ENCODE measurements at places on chromosomes 6 and 20. TPM values are rescaled to one million over a fixed set of nuclear protein-coding genes. Genes with fewer than 3 reads are reported as not detected.

Gene BPIFB4
- not detected for polyA plus RNA-seq

Gene RIMS4
- not detected for polyA plus RNA-seq

Gene UBE2C
- 27.8 TPM for polyA plus RNA-seq

Gene CNKSR3
- 10.1 TPM for polyA plus RNA-seq

Gene BANF2
- polyA plus RNA-seq: not detected

Gene BTNL2
- polyA plus RNA-seq: not detected

DNA sequence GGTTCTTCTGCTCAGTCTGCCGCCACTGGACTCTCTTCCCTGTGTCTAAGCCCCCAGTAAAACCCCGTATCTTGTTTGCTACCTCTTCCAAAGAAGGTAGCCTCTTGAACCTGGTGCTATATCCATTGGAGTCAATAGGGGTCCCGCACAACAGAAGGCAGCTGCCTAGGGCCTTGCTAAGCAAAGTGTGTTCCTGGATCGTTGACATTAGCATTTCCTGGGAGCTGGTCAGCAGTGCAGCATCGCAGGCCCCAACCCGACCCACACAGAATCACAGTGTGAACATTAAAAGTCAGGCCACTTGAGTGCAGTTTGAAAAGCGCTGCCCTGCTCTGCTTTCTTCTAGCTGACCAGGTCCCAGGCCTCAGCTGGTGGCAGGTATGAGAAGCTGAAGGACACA is 2.9 kb downstream of the ADA start:
- DNase-seq: no peak

- no peak for DNase-seq
Measured at GRCh38 chr20:62711703-62712101, 3.1 kb downstream of the NTSR1 start.

GRCh38 chr6:37624606-37625574 is 72.8 kb downstream of the MDGA1 start:
- DNase-seq: no peak

DNA sequence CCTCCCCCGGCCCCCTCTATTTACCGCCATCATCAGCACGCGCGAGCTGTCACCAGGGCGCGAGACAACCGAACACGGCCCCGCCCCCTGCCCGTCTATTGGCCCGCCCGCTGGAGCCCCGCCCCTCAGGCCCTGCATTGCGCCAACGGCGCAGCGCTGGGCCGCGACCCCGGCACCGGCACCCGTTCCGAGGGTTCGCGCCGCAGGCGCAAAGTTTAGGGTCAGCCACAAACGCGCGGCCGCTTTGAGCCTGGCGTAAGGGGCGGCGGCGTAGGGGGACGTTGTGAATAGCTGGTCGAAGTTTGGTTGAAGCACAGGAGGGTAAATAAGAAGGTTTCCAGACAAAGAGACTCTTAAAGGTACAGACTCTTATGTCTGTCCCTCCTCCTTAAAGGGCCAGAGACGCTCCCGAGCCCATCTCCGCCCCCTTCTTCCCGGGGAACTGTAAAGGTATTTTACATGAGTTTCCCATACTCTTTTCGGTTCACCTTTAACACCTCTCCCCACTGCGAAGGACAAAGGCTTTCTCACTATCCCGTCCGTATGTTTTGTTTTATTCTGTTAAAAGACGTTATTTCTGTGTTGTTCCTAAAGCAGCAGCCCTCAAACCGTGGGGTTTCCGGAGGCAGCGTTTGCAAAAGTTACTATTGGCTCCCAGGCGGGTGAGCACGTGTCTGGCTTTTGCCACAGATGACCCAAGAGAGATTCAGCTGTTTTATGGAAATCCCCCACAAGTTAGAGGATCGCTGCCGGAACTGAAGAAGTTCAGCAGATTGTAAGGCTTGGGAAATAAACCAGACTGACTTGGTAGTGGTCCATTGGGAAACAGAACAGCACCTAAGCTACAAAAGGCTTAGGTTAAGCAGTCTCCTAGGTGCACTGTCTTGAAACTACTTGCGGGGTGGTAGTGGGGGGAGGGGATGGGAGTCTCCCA is at the start of gene USP49:
Gene USP49, minus strand, starts transcription at position 76 of the 934 bp plus-strand sequence. CDS start 88,392 bp downstream, outside the sequence.
- DNase-seq: peak; percentile 56

GRCh38 chr6:127391094-127391953 is 47.9 kb upstream of the ECHDC1 start:
- no peak for DNase-seq

- DNase-seq: no peak
Measured at GRCh38 chr6:151870375-151870774, 62.9 kb downstream of the ESR1 start.

DNA sequence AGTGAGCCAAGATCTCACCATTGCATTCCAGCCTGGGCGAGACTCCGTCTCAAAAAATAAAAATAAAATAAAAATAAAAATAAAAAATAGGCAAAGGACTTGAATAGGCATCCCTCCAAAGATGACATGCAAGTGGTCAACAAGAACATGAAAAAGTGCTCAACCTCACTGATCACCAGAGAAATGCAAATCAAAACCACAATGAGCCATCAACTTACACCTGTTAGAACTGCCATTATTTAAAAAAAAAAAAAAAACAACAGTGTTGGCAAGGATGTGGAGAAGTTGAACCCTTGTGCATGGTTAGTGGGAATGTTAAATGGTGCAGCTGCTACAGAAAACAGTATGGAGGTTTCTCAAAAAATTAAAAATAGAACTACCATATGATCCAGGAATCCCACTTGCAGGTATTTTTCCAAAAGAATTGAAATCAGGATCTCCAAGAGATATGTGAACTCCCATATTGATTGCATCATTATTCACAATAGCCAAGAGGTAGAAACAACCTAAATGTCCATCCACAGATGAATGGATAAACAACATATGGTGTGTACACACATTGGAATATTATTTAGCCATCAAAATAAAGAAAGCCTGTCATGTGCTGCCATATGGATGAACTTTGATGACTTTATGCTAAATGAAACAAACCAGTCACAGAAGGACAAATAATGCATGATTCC is 2.8 kb downstream of the C20orf203 start:
- no peak for DNase-seq

GRCh38 chr6:119215885-119216590 is 133.5 kb downstream of the MAN1A1 start:
- no peak for DNase-seq

GRCh38 chr6:17233531-17233930 is 47.6 kb upstream of the RBM24 start:
- DNase-seq: no peak

DNA sequence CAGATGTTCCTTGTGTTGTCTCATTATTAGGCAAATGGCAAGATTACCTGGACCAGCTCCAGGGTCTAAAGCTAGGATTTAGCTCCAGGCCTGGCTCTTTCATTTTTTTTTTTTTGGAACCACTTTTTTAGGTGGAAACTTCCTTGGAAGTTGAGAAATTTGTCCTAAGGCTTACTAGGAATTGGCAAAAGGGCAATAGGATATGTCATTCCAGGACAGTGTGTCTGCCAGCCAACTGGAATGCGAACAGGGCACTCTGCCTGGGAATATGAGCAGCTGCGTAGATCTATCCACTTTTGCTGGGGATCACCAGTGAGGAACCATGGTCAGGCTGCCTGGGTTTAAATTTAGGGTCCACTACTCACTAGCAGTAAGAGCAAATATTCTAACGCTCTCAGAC is 304.0 kb downstream of the TSHZ2 start:
- DNase-seq: no peak
